ENCODE measurements at places on chromosomes 3 and 15.

DNA sequence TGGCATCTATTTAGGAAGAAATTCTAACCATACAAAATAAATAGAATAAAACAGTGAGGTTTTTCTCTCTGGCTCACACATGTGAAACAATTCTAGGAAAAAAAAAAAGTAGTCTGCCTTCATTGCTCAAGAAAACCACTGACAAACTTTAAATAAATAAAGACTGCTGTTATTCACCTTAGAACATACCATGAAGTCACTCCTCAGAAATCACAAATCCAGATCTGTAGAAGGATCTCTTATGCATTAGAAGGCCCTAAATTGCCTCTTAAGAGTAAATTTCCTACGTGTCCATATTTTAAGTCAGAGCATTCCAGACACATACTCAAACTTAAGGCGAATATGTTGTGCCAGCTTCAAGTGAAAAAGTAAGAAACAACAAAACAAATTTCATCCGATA is 217.3 kb downstream of the ZIC4 start:
- DNase-seq: no peak

DNA sequence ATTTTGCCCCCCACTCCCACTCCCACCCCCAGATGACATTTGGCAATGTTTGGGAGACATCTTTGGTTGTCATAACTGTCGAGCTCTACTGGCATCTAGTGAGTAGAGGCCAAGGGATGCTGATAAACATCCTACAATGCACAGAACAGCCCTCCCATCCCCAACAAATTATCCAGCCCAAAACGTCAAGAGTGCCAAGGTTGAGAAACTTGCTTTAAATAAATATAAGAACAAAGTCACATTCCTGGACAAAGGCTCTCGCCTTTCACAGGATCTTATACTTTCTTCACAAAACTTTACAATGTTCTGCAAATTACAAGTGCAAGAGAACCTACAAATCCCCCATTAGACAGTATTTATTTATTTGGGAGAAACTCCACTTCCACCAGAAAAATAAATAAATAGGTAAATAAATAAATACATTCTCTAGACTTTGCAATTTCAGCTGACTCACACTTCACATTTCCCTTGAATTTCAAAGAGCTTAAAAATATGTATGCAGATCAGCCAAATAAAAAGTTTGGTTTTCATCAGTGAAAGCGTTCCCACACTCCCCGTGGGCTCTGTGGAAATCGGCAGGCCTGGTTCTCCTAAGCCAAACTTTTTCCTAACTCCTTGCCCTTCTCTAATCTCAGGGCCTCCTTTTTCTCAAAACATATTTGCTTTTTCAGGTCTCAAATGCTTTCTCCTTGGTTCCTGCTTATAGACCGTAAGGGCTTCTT is 12.7 kb upstream of the CPA3 start:
- DNase-seq: no peak

GRCh38 chr15:96367311-96368200 is 37.1 kb downstream of the NR2F2 start:
- no peak for DNase-seq

GRCh38 chr15:60585743-60586708 is 107.1 kb upstream of the ICE2 start:
- no peak for DNase-seq

GRCh38 chr15:91864664-91865063 is 11.2 kb downstream of the SLCO3A1 start:
- no peak for DNase-seq

GRCh38 chr15:60070838-60071493 is 66.9 kb downstream of the FOXB1 start:
- no peak for DNase-seq

- DNase-seq: no peak
Measured at GRCh38 chr15:70633991-70634390, 129.4 kb downstream of the UACA start.

DNA sequence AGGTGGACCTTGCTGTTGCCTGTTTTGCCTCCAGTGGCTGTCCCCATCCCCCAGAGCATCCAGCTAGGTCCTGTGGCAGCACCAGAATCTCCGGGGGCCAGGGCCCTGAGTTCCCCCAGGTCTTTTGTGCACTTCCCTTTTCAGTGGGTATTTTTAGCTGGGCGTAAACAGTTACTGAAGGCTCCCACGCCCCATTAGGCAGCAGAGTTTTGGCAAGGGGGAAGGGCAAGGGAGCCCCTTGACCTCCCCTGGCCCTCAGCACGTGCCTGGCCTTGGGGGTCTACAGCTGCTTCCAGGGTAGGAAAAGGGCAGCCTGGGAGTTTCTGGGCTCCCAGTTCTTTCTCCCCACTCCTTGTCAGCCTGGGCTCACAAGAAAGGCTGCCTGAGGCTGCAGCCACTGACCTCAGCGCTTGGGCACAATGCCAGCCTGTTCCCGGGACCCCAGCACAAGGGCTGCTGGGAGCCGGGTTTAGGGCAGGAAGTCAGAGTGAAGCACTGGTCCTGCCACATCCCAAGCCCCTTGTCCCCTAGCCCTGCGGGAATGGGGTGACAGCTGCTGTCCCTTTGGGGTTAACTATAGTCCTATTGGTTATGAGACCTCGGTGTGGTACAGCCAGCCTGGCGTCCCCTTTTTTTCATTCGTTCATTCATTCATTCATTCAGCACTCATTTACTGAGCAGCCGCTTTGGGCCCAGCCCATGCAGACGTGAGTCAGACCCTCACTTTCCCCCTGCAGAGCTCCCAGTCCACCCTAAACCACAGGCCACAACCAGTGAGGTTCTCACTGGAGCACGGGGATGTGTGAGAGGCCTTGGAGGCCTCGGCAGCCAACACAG is 8.4 kb downstream of the CSK start:
- no peak for DNase-seq

DNA sequence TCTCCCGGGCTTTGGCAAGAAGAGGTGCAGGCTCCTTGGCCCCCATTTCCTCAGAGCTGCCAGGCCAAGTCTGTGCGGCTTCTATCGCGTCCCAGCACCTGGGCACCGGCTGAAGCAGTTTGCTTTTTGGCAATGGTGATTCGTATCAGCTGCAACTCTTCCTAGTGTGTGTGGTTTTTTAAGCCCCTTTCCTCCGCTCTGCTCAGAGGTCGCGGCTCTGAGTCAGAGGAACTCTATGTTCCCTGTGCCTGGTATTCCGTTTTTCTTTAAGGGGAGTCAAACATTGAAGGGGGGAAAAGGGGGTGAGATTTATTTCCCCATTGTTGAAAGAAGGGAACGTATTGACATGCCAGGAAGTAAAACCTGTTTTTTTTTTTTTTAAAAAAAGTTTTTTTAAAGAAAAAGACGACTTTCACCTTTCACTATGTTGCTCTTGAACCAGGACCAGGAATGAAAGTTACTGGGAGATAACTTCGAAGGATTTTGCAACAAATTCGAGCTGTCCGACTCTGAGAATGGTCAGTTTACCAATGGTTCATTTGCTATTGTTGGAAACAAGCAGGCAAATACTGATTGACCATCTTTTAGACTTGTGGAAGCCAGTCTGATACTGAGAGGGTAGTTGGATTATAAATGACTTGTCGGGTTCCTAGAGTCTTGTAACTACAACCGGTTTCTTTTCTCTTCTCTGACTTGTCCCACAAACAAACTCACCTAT is 1.1 kb downstream of the ARMC8 start:
- DNase-seq: no peak

GRCh38 chr15:46461416-46461815 is 826.6 kb downstream of the SQOR start:
- no peak for DNase-seq

DNA sequence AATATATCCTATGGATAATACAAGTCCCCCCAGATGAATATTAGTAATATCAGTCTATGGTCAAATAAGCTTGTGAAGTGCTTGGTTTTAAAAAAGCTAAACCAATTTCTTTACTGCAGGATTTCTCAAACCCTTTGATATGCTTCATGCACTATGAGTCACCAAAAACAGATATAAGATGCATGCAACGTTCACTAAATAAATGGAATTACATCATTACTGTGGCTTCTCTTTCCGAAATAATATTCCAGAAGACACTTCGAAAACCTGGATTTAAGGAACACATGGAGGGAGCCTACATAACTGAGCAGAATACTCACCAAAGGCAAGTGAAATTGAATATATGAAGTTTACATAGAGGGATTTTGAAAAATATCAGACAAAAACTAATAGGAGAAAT is 126.3 kb upstream of the ABI3BP start:
- DNase-seq: no peak

GRCh38 chr3:9653565-9654248 is 4.4 kb downstream of the MTMR14 start:
- no peak for DNase-seq

- DNase-seq: no peak
Measured at GRCh38 chr3:119598410-119599098, 869 bp downstream of the PLA1A start.

GRCh38 chr3:131796558-131797198 is 238.1 kb downstream of the CPNE4 start:
- no peak for DNase-seq

- DNase-seq: no peak
Measured at GRCh38 chr15:46442901-46443590, 808.2 kb downstream of the SQOR start.

DNA sequence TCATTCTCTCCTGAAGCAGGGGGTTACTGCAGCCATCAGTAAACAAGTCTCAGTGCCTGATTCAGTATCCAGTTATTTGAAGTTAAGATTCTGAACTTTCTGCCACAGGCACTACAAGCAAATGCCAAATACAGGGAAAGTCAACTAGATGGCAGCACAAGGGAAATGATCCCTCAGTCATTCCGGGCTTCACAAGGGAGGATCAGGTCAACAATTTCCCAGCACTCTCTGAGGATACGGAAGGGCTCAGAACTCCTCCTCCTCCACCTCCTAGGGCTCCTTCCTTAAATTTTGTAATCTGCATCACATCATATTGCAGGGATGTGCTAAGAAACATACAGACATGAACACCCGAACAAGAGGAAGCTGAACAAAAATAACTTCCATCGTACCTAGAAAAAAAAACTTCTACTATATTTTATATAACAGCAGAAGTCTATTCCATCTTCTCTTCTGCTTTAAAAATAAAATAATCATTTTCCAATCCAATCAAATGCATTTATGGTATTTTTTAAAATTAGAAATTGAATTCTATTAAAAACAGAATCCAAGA is 187.1 kb downstream of the FMN1 start:
- no peak for DNase-seq

- DNase-seq: no peak
Measured at GRCh38 chr15:47409038-47409437, 308.3 kb upstream of the SEMA6D start.

DNA sequence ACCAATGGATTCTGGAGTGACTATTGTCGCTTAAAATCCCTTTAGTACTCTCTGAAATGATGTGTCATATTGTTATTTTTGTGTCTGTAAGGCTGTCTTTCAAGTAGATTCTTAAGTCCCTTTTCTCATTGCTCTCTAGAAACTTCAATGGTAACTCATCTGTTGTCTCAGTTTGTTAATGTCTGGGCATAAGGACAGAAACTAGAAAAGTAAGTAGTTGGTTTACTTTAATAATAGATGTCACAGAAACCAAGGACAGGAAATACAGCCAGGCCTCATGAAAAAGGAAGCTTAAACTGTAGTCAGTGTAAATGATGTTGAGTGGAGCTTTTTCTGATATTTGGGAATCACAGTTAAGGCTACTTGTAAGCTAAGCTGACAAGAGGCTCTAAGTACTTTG is 730.2 kb upstream of the DPPA4 start:
- DNase-seq: no peak

DNA sequence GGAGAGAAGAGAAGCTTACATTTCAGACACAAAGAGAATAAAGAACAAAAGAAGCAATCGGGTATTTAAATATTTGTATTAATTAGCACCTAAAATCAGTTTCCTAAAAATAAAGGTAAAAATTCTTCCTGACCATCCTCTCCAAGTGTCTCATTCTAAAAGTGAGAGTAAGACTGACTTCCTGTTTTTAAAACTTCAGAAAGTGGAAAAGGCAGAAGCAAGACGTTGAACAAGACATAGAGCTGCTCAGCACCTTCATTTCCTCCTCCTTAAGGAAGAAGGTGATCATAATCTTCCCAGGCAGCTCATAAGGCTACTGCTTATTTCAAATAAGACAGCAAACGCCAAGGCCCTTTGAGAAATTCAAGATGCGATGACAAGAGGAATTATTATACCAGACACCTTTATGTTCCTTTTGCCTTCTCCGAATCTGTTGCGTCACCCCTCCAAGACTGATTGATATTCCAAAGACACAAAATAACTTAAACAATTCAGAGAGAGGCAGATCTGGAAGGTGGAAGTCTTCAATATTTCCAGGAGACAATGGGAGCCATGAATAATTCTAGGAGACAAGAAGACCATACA is 238.8 kb upstream of the TLE3 start:
- DNase-seq: no peak

- DNase-seq: no peak
Measured at GRCh38 chr3:143016321-143016972, 15.1 kb downstream of the U2SURP start.

All from mesenteric fat pad (tissue), 1 donor.